ENCODE measurements at places on chromosomes 7 and 10. TPM values are rescaled to one million over a fixed set of nuclear protein-coding genes. Genes with fewer than 3 reads are reported as not detected.

The ANKRD61 gene
- not detected for total RNA-seq

DNA sequence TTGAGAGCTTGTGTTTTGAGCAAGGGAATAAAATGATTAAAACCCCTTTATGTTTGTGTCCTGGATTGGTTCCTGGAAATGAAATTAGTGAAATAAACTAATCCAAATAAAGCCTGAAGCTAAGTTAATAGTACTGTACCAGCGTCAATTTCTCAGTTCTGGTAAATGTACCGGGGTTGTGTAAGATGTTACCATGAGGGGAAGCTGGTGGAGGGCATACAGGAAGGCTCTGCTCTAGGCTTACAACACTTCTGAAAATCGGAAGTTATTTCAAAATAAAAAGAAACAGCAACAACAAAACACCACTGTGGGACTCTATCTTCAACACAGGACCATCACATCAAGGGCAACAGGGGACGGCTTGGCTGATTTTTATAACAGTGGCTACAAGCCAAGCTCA, 257.0 kb downstream of the CREB5 start:
- no peak for DNase-seq
- H3K4me1 ChIP-seq, result no peaks in the 10 kb centered on the region
- H3K27me3 ChIP-seq, result peaks cover 6% of the 10 kb centered on the region
- no peak overlapping the region for H3K4me3 ChIP-seq
- peaks cover 2% of the 10 kb centered on the region for H3K36me3 ChIP-seq

DNA sequence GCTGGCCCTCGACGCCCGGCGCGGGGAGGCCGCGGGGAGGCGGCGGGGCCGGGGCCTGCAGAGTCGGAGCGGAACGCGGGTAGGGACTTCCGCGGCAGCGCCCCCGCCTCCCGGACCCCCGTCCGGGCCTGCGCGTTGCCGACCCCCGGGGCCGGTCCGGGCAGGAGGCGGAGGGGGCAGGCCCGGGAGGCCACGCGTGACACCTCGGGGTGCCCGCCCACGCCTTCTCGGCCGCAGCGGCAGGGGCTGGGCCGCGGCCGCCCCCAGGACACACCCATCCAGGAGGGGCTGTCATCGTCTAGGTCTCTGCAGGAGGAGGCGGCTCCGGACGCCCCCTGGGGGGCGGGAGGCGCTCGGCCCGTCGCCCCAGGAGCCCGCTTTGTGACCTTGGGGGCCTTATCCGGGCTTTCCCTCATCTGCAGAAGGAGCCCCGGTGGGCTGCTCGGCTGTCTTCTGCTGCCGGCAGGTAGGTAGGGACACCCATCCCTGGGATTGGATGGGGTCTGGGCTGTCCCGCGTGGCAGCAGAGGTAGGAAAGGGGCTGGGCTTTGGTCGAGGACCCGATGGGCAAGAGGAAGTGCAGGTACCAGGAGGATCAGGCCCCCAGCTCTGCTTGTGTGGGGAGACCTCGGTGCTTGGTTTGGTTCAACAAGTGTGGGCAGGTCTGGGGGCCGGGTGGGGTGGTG, 569 bp downstream of the ZNF316 start:
- DNase-seq, result no peak
- H3K27me3 ChIP-seq, result no peaks in the 10 kb centered on the region
- no peak overlapping the region for H3K27ac ChIP-seq
- peak overlapping the region; percentile 79 for H3K4me3 ChIP-seq
- peaks cover 28% of the 10 kb centered on the region for H3K4me1 ChIP-seq

The ZNF804B gene
- not detected for total RNA-seq

The ZP3 gene
- total RNA-seq, result not detected

DNA sequence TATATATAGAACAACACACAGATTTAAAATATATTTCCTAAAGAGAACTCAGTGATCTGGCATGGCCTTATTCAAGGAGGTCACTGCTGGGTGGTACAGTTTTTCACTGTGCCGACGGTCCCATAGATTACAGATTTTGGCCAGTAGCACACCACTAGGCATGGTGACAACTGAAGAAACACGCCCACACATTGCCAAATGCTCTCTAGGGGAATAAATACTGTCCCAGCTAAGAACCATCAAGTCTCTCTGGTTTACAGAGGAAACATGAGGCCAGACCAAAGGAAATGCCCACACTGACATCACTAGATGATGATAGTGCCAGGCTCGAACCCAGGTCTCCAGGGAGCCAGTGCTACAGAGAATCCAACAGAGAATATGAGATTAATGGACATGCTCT, 316.8 kb downstream of the ELMO1 start:
- H3K27ac ChIP-seq, result no peak overlapping the region
- no peaks in the 10 kb centered on the region for H3K4me1 ChIP-seq
- DNase-seq, result no peak
- no peaks in the 10 kb centered on the region for H3K36me3 ChIP-seq

- H3K36me3 ChIP-seq, result no peaks in the 10 kb centered on the region
- DNase-seq, result no peak
- H3K27me3 ChIP-seq, result peaks cover 26% of the 10 kb centered on the region
- no peak overlapping the region for H3K27ac ChIP-seq
- H3K4me3 ChIP-seq, result no peak overlapping the region
These were observed 22.4 kb upstream of the DMTF1 start for GRCh38 chr7:87129848-87130247.

GRCh38 chr7:130987092-130987491, 253.1 kb upstream of the KLF14 start:
- H3K4me3 ChIP-seq, result no peak overlapping the region
- no peak overlapping the region for H3K27ac ChIP-seq
- H3K27me3 ChIP-seq, result no peaks in the 10 kb centered on the region
- no peak for DNase-seq

- DNase-seq, result no peak
- H3K27me3 ChIP-seq, result peaks cover 13% of the 10 kb centered on the region
- H3K36me3 ChIP-seq, result no peaks in the 10 kb centered on the region
These were observed 52.8 kb downstream of the COBL start for GRCh38 chr7:51263631-51264484.

DNA sequence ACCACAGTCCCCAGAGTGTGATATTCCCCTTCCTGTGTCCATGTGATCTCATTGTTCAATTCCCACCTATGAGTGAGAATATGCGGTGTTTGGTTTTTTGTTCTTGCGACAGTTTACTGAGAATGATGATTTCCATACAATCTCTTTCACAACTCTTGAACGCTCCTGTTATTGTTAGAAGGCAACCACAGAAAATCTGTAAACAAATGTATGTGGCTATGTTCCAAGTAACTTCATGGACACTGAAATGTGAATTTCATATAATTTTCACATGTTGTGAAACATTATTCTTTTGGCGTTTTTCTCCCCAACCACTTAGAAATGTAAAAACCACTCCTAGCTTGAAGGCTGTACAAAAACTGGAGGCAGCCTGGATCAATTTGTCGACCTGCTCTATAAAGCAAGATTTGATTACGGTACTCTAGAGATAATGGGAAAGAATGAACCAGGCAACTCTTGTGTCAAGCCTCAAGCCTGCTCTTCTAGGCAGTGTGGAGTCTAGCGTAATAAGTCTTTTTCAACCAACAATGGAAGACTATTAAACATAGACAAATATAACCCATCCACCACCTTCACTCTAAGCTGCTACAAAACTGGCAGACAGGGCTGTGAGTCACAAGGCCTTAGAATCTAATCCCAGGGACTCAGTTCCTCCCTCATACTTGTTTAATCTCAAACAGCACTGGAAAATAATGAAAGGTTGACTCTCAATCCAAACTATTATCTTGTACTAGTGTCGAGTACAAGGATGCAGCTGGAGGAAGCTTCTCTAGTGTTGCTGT, 22.7 kb downstream of the ARL3 start:
- H3K27me3 ChIP-seq, result no peaks in the 10 kb centered on the region
- DNase-seq, result no peak
- H3K27ac ChIP-seq, result no peak overlapping the region
- peaks cover 5% of the 10 kb centered on the region for H3K36me3 ChIP-seq

DNA sequence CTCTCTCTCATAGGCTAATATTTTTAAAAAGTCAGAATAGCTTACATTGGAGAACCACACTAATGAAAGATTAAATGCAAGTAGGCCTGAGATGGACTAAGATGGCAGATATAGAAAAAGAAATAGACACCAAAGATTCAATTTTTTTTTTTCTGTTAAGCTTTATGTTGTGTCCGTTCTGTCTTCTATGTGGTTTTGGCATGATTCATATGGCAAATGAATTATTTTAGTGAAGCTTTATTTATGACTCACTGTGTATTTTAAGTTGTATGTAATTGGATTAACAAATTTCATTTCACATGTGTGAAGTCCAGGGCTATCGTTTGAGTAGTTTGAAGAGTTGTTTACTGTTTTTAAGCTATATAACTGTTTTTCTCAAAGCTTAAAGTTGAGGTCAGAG, 214.8 kb downstream of the CAMK1D start:
- no peak overlapping the region for H3K4me3 ChIP-seq
- peak overlapping the region; percentile 79 for H3K27ac ChIP-seq
- no peaks in the 10 kb centered on the region for H3K27me3 ChIP-seq
- peaks cover 39% of the 10 kb centered on the region for H3K4me1 ChIP-seq
- peaks cover 2% of the 10 kb centered on the region for H3K36me3 ChIP-seq

DNA sequence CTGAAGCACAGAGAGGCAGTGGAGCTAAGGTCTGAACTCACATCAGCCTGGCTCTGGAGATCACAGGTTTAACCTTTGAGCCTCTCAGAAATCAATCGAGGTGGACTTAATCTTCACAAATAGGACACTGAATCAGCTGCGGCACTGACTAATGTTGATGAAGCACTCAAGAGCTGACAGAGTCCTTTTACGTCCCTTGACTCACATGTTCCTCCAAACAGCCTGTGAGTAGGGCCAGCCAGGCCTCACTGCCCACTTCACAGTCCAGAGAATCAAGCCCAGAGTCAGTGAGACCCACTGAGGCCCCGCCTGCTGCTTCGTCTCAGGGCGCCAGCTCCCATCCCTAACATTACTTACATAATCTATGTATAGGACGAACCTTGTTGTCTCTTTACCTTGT, 63.1 kb downstream of the TNS3 start:
- H3K27ac ChIP-seq, result peak overlapping the region; percentile 94
- H3K4me1 ChIP-seq, result peaks cover 8% of the 10 kb centered on the region
- peaks cover 41% of the 10 kb centered on the region for H3K36me3 ChIP-seq
- H3K27me3 ChIP-seq, result no peaks in the 10 kb centered on the region
- H3K4me3 ChIP-seq, result no peak overlapping the region

- peak overlapping the region; percentile 42 for H3K27ac ChIP-seq
- no peak overlapping the region for H3K4me3 ChIP-seq
- no peaks in the 10 kb centered on the region for H3K36me3 ChIP-seq
- DNase-seq, result no peak
These were observed 30.5 kb downstream of the CTNNA3 start for GRCh38 chr10:67665491-67665890.

Measured in chondrocyte (in vitro differentiated cells).